ENCODE measurements at places on chromosomes 12 and 14. TPM values are rescaled to one million over a fixed set of nuclear protein-coding genes. Genes with fewer than 3 reads are reported as not detected.
A peak's percentile ranks its signal among the peaks of the same experiment; 100 is the strongest.

GPD1 gene
- 0.43 TPM for total RNA-seq

TAS2R30 gene
- 3.4 TPM for total RNA-seq

PPP1R1A gene
- total RNA-seq = not detected

SERPINA10 gene
- not detected for total RNA-seq

FOXM1 gene
- 17.4 TPM for total RNA-seq

GPR65 gene
- not detected for total RNA-seq

DNA sequence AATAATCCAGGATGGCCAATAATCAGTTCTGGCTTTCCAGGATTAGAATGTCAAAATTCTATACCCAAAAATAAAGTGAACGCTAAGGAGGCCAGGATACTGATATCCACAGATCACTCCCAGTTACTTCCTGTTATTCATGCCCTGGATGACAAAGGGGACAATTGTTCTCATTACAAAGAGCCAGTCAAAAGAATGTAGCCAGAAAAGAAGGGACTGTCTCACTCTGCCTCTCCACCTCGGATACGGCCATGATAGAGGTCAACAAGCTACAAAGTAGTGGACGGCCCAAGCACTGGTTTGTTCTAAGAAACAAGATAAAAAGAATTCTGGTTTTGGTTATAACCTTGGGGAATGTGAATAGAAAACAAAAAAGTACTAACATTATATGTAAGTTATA, 116.1 kb upstream of the ATF7IP start:
- DNase-seq = no peak

DNA sequence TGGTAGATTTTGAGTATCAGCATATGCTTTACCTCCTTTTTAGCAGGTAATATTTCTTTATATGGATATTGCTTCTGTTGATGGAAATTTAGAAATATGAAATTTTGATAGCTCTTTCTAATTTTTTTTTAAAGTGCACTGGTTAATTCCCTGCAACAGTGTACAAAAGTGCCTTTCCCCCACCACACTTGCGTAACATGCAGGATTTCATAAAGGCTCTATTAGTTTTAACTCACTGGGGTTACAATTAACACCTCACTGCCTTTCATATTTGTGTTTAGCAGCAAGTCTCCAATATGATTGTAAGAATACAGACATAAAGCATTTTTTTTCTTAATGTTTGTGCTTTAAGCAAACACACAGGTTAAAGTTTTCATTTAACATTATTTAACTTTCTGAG, 25.6 kb downstream of the MNAT1 start:
- no peak for DNase-seq

- DNase-seq = no peak
Measured at GRCh38 chr14:29102996-29103395, 336.4 kb downstream of the FOXG1 start.

DNA sequence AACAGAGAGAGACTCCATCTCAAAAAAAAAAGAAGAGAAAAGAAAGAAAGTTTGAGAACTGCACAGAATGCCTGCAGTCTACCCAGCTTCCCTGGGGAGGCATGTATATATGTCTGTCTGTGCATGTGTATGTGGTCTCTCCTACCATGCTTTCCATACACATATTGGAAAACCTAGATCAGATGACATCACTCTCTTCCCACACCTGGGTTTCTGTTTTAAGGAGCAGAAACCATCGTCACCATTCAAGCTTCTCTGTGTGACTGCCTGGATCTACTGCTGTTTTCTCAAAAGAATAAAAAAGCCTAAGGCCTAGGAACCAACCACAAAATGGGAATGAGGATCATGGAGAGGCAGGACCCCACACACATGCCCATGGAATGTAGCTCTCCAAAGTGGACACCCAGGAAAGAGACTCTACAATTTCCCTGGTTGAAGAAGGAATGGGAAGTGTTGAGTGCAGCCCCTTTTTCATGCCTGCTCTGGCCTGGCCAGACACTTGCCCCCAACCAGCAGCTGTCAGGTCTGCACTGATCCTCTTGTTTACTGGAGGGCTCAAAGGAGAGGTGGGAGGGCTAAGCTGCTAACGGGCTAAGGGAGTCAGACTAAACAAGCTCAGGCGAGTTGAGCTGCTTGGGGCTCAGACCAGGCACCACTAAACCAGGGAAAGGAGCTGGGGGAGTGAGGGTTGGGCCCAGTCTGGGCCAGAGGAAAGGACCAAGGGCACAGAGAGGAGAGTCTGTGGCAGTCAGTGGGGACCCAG, 7.7 kb upstream of the PCK2 start:
- DNase-seq = no peak

GRCh38 chr12:71460850-71461609, 21.4 kb downstream of the LGR5 start:
- no peak for DNase-seq

DNA sequence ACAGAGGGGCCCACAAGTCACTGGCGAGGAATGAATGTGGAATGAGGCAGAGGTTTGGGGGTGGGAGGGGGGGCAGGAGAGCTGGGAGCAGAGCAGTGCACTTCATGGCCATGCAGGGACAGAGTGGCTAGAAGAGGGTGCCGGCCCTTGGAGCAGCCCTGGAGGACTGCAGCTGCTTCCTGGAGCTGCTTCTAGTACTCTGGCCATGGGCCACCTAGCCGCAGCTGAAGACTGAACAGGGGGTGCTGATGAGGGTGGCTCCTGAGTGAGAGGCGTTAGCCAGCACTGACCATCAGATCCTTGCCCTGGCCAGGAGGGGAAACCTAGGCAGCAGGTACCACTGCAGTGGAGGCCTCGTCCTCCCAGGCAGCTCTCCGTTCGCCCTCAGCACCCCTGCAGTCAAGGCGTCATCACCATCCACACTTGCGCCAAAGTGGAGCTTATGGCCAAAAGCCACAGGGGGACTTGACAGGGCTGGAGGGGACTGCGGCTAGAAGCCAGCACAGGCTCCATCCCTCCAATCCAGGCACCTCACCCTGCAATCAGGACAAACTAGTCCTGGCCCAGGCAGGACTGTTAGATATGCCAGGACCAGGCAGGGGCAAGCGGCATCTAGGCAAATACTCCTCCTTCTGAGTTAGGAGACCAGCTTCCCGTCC, 16.4 kb downstream of the OTUB2 start:
- no peak for DNase-seq

DNA sequence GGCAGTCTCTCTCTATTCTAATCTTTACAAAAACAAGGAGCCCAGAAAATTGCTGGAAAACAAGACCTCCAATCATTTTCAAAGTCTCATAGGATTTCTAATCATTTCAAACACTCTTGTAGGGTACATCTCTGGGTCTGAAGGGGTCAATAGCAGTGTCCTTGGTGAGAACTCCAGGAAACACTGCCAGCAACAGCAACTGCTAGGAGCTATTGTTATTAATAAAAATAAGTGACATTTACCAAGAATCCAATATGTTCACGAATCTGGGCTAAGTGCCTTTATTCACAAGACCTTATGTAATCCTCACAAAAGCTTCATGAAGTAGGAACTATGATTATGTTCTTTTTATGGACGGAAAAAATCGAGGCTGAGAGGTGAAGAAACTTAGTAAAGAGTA, 72.8 kb downstream of the TTC7B start:
- DNase-seq = no peak

- no peak for DNase-seq
Measured at GRCh38 chr14:105201925-105202513, 20.9 kb upstream of the NUDT14 start.

DNA sequence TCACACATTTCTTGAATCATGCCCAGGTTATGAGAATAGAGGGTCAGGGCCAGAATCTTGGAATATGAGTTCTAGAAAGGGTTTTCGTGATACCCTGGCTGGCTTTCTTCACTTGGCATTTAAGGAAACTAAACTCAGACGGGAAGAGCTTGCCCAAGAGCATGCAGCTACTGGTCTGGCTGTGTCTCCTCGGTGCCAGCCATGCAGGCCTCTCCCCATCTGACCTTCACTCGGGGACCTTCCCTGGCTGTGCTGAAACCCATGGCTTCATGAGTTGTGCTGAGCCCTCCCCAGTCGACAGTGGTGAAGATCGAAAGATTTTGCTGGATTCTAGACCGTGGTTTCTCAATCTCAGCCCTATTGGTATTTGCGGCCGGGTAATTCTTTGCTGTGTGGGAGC, 38.0 kb downstream of the FOXN3 start:
- no peak for DNase-seq

DNA sequence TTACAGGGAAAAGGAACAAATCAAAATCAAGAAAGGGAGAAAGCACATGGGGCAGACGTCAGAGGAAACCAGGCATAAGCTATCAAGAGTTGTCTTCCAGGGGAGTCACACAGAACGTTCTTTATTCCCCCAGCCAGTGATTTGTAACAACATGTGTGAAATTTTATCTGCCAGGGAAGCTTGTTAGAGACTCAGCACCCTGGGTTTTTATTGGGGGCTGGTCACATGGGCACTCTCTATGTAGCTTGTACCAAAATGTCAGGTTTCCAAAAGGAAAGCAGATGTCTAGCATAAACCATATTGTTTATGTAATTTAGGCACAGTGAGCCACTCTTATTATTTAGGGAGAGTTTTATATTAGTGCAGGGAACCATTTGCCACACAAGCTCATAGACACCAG, 440.4 kb upstream of the DCN start:
- no peak for DNase-seq

DNA sequence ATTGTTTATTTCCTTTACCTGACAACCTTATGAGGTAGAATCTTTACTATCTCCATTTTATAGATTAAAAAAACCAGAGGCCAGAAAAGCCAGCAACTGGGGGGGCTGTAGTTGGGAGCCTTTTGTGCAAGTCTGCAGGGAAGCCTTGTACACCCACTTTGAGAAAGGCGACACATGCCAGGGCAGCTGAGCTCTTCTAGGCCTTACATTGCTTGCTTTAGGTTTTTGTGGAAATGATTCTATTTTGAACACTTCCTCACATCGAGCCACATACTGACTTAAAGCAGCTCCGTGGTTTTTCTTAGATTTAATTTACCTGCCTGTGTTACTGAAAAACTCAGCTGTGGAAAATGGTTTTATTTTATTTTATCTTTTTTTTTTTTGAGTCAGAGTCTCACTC, 34.6 kb downstream of the EP400 start:
- DNase-seq = no peak

GRCh38 chr12:120115692-120116440, 687 bp downstream of the RAB35 start:
- DNase-seq = no peak

DNA sequence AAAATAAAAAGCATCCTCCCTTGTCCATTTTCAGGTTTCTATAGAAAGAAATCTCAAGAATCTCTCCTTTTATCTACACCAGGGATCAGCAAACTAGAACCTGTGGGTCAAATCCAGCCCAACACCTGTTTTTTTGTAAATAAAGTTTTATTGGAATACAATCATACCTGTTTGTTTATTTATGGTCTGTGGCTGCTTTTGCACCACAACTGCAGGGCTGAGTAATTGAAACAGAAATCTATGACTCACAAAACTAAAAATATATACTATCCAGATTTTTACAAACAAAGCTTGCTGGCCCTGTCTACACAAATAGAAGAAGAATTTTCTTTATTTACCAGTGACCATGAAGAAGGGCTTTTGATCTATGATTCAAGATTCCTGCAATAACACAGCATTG, 95.1 kb upstream of the COCH start:
- DNase-seq = no peak

- no peak for DNase-seq
Measured at GRCh38 chr12:104427547-104427938, 29.2 kb upstream of the CHST11 start.

DNA sequence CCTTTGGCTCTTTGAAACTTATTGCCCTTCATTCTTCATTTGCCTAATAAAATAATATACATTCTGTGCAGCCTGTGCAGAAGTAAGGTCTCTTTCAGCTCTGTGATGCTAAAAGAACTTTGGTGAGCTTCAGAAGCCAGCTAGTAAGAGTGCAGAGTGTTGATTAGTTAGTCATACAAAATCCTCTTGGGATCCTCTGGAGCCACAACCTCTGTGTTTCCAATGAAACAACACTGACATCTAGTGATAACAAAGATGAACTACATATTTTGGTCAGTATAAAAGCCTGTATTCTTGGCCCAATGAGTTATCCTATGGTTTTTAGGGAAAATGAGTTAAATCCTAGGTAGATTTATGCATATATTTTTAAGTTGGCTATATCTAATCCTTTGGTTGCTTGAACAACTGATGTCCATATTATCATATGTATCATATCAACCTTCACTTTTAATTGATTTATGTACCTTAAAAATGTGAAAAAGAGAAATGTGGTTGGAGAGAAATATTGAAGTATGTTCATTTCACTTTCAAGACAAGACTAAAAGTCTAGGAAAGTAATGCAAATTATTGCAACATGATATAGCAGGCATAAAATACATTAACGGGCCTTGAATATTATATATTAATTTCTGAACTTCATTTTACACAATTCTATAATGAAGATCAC, 158.4 kb downstream of the KLHL28 start:
- DNase-seq = no peak

GRCh38 chr14:74978416-74978947, 23.1 kb upstream of the PGF start:
- no peak for DNase-seq

GRCh38 chr12:120199025-120199424, 1.9 kb downstream of the RPLP0 start:
- DNase-seq = no peak

GRCh38 chr12:107760207-107760808, 629 bp downstream of the PRDM4 start:
- DNase-seq = peak; percentile 85

GRCh38 chr12:62668782-62669181, 202.2 kb downstream of the MON2 start:
- no peak for DNase-seq

DNA sequence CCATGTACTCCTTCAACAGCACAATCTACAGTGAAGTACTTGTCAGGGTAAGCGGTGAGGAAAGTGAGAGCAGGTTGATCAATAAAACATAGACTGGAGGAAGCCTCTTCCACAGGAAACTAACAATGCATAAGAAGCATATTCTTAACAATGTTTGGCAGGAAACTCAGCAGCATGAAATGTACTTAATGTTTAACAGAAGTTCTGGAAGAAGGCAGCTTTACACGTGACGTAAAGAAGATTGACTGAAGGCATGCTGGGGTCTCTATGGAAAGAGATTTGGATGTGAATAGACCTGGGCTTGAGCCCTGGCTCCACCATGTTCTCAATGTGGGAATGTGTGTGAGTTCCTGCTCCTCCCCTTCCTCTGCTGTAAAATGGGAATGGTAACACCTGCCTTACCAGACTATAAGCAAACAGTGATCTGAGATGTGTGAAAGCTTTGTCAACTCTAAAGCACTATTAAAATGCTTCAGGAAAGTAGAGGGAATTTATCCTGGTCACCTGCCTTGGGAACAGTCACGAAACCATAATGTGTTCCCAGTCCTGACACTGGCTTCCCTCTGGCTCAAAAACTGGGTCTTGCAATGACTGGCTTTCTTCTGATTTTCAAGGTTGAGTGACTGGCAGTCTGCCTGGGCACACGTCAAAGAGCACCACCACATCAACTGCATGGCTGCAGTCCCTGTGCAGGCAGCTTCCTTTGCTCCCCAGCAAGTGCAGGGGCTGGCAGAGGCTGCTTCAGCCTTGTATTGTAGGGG, 384.6 kb downstream of the APAF1 start:
- no peak for DNase-seq

- DNase-seq = peak; percentile 59
Measured at GRCh38 chr14:76271041-76271755, 104.7 kb upstream of the ESRRB start.
